ENCODE measurements at places on chromosomes 13 and 19.

DNA sequence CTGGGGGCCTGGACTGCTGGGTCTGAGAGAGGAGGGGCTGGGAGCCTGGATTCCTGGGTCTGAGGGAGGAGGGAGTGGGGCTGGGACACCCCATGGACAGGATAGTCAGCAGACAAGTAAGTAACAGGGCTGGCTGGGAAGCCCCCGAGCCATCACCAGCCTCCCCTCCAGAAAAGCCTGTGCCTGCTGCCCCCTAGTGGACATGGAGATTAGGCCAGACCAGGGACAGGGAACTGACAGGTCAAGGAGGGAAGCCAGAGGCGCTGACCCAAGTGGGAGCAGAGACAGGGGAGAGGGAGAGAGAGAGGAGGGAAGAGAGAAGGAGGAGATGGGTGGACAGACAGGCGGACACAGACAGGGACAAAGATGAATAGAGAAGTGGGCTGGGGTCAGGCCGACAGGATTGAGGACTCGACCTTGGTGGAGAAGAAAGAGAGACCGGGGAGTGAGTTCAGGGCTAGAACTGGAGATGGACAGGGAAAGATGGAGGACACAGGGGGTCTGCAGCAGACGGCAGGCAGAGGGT is 6.7 kb upstream of the ERFL start:
- peak; percentile 94 for DNase-seq

DNA sequence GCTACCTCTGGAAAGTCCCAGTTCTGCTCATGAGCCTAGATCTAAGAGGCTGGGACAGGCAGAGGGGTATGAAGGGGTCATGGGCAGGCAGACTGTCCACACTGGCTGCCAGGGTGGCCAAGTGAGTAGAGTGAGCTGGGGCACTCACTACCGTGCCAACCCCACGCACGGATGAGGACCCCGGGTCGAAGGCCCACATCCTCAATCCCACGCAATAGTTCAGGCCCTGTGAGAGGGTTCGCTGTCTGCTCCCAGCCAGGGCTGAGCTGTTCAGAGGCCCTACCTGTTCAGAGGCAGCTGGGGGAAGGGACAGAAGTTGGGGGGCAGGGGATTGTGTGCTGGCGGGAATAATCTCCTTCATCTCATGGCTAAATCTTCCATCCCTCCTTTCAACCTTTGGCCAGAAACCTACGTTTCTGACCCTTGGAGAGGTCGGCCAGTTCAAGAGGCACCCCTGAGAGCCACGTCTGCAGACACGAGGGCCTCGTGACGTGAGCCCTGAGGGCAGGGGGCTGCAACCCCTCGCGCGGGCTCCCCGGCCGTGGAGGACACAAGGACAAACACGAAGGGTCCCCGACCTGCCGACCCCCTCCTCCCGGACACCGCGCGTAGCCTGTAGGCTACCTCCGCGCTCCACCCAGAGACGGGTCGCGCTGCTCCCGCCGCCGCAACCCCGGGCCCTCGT is 1.0 kb upstream of the RPS5 start:
- DNase-seq = no peak

DNA sequence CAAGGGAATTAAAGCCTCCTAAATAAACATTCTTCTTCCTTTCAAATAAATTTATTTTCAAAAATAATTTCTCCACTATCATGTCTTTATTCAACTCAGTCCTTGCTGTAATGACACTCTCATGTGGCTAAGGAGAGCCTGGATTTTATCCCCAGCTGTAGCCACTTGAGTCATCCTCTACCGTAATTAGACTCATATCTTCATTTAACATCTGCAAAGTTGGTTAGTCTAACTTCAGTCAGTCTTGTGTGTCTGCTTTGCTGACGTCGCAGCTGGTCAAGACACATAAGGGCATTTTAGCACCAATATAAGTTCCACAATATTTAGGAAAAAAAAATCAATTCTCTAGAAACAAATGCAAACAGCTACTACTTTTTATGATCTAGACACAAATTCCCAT is 776.4 kb upstream of the ATXN8OS start:
- no peak for DNase-seq

- no peak for DNase-seq
Measured at GRCh38 chr13:33911521-33911920, 93.6 kb downstream of the RFC3 start.

DNA sequence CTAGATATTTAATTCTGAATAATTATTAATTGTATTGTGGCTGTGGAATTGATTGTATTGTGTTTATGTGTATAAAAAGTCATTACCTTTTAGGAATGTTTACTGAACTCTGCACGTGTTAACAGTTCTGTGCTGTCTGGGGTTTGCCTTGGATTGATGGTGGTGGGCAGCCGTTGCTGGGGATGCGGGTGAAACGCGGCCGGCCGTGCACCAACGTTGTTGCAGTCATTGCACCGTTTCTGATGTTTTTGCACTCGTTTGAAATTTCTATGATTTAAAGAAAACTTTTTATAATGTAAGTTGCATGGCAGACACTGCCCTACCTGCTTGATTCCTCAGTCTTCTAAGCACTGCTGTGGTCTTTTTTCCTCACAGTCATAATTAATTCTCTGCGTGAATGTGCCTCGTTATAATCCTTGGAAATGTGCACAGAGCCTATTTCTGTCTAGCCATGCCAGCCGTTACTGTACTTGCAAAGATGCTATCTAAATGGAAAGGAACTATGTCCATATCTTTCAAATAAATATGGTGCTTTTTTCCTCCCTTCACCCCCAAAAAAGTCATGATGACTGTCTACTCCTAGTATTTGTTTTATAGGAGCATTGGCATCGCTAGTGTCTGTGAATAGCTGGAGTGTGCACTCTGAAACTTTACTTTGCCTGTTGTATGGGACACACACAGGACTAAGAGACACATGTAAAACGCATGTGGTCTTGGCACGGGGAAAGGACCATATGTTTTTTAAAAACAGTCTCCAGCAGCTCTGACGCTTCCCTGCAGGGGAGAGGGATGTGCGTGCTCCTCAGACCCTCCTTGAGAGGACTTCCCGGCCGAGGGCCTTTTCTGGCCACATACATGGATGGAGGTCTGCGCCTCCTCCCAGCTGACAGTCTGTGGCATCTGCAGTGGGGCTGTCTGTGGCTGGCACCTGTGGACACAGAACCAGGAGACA is 40.7 kb upstream of the MCF2L start:
- no peak for DNase-seq

- no peak for DNase-seq
Measured at GRCh38 chr13:41561170-41561569, 103.8 kb downstream of the RGCC start.

DNA sequence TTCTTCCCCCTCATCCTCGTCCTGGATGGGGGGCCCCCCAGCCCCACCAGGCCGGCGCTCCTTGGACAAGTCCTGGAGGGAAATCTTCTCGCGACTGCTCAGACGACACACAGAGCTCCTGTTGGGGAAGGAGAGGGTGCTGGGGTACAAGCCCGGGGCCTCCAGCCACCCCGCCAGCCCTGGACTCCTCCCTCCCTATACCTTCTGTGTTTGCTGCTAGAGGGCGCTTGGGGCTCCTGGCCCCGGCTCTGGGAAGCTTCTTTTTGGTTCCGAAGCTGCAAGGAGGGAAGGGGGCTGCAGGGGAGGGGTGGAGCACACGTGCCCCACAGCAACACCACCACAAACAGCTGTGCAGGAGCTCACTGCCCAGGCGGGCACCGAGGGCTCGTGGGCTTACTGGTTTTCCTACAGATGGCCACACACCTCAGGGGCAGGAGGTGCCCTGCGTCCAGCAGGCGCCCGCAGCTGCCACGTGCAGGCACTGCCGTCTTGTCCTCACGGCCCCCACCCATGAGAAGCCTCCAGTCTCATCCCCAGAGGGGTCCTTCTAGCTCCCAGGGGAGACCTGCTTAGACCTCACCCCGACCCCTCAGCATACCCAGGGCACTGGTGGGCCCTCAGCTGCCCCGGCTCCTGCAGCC is 20.5 kb downstream of the EPS8L1 start:
- no peak for DNase-seq

- no peak for DNase-seq
Measured at GRCh38 chr19:48561412-48561811, 9.4 kb downstream of the SULT2B1 start.

GRCh38 chr13:111259058-111259457 is 61.4 kb upstream of the TEX29 start:
- no peak for DNase-seq

DNA sequence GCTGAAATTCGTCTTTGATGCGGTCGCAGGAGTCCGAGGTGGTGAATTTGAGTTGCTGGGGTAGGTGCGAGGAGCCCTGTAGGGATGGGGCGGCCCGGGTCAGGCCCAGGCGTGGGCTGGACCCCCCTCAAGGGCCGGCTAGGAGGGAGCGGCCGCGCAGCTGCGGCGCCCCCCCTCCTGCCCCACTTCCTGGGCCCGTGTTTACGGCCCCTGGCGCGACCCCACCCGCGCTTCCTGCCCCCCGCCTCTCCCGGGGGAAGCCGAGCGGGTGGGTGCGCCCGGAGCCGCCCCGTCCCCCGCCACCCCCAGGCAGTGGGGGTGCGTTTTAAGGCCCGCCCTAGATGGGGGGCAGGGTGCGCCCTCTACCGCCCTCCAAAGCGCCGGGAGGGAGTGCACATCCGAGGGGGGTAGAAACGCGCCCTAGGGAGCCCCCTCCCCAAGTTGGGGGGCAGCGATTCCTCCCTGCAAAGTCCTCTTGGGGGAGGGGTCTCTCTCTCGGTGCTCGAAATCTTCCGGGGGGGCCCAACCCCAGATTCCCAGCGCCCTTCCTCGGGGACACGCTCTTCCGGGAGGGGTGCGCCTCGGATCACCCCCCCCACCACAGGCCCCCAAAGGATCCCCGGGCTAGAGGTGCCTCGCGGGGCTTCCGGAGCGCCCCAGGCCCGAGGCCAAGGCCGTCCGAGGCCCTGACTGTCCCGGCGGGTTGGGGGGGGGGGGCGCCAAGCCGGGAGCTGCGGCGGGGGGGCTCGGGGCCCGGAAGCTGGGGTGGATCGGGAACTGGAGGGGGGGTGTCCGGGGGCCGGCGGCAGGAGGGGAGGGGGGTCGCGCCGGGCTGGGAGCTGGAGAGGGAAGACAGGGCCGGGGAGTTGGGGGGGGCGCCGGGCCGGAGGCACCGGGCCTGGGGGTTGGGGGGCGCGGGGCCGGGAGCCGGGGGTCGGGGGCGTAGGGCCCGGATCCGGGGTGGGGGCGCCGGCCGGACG is 823 bp downstream of the TLE5 start:
- DNase-seq = no peak

DNA sequence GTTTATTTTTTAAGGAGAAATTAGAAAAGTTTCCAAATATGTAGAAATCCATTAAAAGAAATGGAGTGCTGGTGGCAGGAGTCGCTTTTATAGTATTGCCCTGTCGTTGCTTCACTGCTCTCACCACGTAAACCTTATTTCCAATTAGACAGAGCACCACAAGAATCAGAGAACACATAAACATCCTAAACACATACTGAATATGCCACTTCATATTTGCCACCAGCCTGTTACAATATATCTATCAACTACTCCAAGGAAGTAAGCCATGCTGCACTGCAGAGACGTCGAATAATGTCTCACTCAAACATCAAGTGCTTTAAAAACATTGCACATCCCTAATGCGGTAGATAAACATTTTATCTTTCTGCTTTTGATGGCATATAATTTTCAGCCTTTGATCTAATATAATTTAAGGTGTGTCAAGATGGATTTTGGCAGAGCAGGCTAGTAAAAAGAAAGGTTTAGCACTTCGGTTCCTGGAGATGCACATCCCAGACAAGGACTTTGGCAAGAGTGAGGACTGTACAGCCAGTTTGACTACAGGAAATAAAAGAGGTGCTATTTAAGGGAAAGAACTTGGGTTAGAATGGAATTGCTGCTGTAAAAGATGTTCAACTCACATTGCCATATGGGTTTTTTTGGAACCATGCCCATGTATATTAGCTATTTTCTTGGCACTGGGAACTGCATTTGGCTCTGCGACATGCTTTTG is 932.3 kb downstream of the EFNB2 start:
- no peak for DNase-seq

GRCh38 chr13:49739498-49740187 is 48.4 kb upstream of the EBPL start:
- DNase-seq = no peak

- DNase-seq = no peak
Measured at GRCh38 chr19:41551212-41551610, 24.8 kb upstream of the CEACAM21 start.

- DNase-seq = no peak
Measured at GRCh38 chr13:28628241-28628640, 30.7 kb upstream of the POMP start.

DNA sequence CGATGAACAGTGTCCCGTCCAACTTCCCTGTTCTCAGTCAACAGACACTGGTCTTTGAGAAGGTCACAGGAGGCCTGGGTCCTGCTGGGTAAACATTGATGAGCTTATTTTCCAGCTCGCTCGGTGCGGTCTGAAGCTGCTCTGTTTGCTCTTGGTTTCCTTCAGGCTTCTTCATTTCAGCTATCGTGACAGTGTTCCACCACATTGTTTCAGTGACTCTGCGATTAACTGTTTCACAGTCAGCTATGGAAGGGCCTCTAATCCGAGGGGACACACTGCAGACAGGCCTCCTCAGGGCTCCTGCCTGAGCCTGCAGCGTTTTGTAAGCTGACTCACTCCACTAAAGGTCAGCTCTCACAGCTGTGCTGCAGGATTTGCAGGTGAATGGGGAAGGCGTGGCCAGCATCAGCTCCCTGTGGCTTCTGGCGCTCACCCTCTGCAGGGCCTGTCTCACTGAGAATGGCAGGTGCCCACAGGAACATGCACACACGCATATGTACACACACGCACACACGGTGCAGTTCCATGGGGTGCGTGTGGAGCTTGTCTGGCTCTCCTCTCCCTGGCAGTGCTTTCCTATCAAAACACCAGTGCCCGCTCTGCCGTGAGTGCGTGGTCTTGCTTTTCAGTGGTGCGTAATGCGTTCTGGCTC is 62.9 kb upstream of the MCF2L start:
- no peak for DNase-seq

GRCh38 chr13:28601581-28601980 is 57.3 kb upstream of the POMP start:
- DNase-seq = no peak

- DNase-seq = no peak
Measured at GRCh38 chr13:33347861-33348260, 62.3 kb upstream of the STARD13 start.

DNA sequence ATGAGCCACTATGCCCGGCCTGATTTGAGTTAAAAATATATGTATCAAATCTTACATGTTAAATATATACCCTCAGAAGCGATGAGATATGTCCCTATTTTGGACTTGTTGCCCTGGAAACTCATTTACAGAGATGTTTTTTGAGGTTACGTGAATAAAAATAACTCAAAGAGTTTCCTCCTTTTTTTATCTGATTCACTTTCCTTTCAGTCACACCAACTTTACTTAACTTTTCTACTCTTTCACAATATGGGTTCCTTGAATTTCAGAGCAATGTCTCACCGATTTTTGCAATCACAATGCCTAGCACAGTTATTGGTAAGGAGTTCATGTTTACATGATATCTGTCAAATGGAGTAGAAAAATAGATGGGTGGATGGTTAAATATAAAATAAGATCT is 2.3 kb downstream of the OR7C2 start:
- DNase-seq = no peak

GRCh38 chr13:110387451-110388107 is 80.5 kb downstream of the COL4A2 start:
- DNase-seq = no peak

- DNase-seq = no peak
Measured at GRCh38 chr13:94731028-94731427, 18.7 kb upstream of the SOX21 start.
